ENCODE measurements at places on chromosomes 11 and 22.

GRCh38 chr11:120859552-120860295 is 164.2 kb upstream of the TBCEL start:
- no peak for DNase-seq

- no peak for DNase-seq
Measured at GRCh38 chr22:31083377-31083768, 2.3 kb downstream of the SMTN start.

- DNase-seq = no peak
Measured at GRCh38 chr11:109132539-109132938, 289.5 kb upstream of the C11orf87 start.

- DNase-seq = no peak
Measured at GRCh38 chr22:17284888-17285287, 65.7 kb upstream of the ADA2 start.

DNA sequence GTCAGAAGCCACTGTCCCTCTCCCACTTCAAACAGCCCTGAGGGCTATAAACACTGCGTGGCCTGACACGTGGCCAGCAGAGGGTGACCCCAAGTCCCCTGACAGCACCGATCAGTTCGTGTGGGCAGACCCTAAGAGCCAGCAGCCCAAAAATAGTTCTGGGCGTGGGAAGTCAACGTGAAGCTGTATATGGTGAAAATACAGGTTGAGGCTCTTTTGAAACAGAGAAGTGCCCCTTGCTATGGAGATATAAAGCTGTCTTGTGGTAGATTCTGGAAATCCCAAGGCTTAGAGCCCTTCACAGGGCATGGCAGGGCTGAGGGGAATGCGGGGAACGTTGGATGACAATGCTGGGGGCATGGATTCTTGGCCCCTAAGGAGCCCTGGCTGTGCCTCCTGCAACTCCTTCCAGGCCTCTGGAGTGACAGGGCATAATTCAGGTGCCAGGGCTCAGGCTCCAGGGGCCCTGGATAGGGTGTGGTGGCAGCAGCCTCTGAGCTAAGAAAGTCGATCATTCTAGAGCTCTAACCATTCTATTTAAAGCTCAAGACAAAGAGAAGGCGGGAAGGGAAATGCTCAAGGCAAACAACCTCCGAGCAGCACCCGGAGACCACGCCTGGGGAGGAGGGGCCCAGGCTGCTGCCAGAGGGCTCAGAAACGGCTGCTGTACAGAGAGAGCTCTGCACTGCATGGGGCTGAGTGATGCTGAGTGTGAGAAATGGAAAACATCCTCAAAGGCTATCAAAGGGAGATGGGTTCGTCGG is 60.4 kb upstream of the CD5 start:
- peak; percentile 68 for DNase-seq

DNA sequence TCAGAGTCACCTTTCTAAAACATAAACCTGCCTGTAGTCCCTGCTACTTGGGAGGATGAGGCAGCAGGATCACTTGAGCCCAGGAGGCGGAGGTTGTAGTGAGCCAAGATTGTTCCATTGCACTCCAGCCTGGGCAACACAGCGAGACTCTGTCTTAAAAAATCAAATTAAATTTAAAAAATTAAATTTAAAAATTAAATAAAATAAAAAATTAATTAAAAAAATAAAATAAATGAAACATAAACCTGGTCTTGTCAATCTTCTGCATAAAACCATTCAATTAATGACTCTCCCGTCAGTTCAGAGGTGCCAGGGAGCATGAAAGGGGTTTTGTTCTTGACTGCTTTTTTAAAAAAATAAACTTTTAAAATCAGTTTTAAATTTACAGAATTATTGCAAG is 48.6 kb downstream of the CCDC83 start:
- DNase-seq = no peak

GRCh38 chr11:267491-267994 is 10.7 kb upstream of the NLRP6 start:
- DNase-seq = no peak

DNA sequence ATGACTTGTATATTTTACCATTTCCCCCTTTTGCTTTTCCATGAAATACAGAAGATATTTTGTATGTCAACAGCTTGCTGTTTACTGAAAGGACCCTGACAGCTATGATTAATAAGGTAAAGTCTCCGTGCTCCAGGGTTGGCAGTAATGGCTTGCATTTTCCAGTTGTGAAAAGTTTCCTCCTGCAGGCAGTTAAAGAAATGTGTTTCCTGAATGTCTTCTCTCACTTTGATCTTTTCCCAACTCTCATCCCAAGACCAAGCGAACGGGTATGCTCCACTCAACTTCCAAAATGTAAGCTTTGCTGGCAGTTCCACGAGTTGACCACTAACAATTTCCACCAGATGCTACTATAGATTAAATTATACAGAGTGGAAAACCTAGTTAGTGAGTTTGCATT is 8.9 kb downstream of the FIBIN start:
- no peak for DNase-seq

GRCh38 chr22:44448271-44448830 is 49.7 kb downstream of the RTL6 start:
- no peak for DNase-seq

DNA sequence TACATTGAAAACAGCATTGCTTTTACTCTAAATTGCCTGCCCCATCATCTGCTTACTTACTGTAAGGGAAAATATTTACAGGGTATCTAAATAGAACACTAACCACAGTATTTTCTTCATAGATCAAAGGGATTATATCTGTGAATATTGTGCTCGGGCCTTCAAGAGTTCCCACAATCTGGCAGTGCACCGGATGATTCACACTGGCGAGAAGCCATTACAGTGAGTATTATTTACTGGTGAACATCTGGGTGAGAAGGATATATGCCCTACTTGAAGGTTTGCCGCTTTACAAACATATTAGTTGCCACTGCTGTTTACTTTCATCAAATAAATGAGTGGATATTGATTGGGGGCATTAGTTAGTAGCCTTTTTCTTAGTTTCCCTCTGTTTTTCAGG is 5.9 kb upstream of the CNTF start:
- DNase-seq = no peak

- DNase-seq = no peak
Measured at GRCh38 chr11:112889446-112889845, 71.8 kb upstream of the NCAM1 start.

- DNase-seq = no peak
Measured at GRCh38 chr11:103257360-103257759, 148.1 kb downstream of the DYNC2H1 start.

DNA sequence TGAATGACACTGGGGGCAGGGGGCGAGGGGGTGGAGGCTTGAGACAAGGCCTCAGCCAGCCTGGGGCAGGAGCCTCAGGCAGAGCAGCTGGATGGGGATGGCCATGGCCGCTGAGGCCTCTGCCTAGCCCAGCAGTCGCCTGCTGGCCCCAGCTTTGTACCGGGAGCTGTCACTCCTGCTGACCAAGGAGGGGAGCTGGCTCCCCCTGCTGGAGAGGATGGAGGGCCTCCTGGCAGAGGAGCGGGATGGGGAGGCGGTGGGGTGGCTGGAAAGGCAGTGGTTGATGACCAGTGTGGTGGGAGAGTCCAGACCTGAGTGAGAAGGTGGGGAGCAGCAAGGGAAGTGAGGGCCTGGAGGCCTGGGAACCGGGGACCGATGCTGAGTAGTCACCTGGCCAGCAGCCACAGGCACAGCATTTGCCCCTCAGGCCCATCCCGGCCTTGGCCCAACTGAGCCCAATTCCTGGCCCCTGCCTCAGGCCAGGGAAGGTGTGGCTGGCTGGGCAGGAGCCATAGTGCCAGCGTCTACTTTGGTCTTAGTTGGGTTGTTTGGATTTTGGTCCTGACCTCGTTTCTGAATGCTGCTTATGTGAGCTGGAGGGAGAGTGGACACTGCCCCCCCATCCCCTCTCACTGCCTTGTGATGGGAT is 6.0 kb upstream of the SUSD2 start:
- peak; percentile 40 for DNase-seq

GRCh38 chr11:22459048-22459447 is 120.9 kb downstream of the SLC17A6 start:
- no peak for DNase-seq

DNA sequence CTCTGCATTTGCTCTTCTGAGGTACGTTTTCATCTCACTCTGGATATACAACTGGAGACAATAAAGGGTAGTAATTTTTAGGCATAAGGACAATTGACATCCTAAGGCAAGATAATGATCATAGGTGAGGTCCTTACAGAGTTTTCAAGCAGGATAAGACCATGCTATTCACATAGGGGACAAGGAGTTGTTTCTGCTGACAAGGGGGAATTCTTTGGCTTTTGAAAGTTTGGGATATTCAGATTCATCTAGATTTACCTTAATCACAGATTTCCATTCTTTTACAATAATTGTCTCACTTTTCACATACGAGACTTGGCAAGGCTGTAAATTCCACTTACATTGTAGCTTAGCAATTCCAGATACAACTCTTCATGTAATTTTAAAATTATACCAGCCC is 256.2 kb downstream of the AASDHPPT start:
- no peak for DNase-seq

- no peak for DNase-seq
Measured at GRCh38 chr11:126268361-126268707, 361 bp downstream of the SRPRA start.

DNA sequence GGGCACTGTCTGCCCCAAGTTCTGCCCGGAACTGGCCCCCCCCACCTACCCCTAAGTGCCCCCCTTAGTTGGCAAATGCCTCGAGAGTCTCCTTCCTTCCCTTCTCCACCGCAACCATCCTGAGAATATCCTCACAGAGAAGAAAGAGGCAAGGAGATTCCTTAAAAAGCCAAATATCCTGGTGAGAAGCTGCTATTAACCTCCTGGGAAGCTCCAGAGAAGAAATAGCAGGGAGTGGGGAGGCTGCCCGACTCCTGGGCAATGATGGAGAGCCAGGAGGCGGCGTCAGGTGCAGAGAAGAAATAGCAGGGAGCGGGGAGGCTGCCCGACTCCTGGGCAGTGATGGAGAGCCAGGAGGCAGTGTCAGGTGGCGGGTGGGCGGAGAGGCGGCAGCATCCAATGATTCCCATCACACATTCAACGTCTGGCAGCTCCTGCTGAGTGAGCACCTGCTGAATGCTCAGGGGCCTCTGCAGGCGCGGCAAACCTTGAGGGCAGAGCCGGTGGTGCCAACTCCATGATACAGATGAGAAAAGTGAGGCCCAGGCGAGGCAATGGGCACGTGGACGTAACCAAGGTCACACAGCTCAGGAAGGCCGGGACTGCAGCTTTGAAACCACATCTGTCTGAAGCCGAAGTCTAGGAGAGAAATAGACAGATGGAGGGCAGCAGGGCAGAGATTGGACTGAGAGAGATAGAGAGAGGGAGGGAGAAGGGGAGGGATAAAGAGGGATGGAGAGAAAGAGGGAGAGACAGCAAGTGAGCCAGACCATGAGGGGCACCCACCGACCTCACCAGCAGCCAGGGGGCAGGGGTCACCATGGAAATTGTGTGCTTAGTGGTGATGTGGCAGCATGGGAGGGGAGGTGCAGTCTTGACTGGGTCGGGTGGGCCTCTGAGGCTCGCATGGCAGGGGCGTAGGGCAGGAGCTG is 58.3 kb downstream of the CYTH4 start:
- no peak for DNase-seq

DNA sequence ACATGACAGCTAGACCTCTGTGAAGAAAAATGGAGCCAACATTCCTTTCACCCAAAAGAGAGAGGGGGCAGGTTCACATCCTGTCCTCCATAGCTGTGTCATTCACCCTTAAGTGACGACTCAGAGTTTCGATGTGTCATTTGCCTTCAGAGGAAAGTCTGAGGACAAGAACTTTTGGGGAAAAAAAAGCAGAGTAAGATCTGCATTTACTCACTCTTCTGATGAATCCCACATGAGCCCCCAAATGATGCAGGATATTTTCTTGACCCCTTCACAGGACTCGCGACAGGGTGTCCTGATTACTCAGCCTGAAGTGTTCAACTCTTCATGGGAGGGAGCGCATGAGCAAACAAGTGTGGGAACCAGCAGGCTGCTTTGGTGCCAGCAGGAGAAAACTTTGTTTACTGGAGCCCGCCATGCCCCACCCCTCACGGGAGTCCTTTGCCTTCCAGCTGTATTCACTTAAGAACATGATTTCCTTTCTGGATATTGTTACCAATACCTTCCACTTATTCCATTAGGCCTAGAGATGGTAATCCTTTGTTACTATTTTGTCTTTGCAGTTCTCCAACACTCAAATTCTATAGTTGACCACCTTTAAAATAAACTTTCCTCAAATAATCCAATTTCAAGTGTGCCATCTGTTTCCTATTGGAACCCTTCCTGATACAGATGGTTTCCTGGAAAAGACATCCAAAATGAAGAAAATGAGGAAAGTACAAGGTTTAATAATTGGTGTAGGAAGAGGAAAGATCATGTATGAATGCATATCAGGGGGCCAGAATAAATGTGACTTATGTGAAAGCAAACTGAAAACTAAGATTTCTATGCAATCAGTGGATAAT is 729.8 kb downstream of the FAM181B start:
- DNase-seq = no peak

GRCh38 chr11:16015741-16016467 is 340.4 kb downstream of the SOX6 start:
- DNase-seq = no peak

GRCh38 chr11:104078245-104078644 is 41.8 kb downstream of the DDI1 start:
- no peak for DNase-seq

- no peak for DNase-seq
Measured at GRCh38 chr11:69918231-69918937, 99.2 kb upstream of the FGF3 start.

DNA sequence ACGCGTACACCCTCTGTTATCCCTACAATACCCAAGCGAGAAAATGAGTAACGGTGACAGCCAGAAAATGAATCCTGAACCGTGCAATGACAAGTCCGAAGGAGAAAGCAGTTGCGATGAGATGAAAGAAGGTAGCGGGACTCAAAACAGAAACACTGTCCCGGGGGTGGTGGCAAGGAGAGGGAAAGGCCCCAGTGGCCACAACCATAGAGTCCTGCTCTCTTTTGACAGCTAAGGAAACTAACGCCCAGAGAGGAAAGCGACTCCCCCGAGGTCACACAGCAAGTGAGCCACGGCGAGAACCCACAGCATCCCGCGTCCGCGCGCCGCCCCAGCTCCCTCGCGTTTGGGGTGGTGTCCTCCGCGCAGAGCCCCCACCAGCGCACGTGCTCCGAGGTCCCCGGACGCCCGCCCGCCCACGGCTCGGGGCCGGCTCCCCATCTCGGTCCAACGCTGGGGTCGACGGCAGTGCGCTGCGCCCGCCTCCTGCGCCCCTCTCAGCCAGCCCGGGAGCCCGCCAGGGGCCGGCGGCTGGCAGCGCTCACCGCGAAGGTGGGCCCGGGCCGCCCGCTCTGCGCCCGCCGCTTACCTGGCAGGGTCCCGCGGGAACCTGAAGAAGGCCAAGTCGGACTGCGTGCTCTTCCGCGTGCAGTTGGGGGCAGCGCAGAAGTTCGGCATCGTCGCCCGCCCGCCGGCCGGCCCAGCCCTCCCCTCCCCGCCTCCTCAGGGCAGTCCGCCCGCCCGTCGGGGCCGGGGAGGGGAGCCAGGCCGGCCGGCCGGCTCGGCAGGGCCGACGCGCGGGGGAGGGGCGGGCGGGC is 564 bp downstream of the THAP12 start:
- peak; percentile 16 for DNase-seq

GRCh38 chr11:123531325-123531724 is 101.3 kb downstream of the GRAMD1B start:
- no peak for DNase-seq

- DNase-seq = no peak
Measured at GRCh38 chr11:44746894-44747293, 20.1 kb downstream of the TSPAN18 start.

- no peak for DNase-seq
Measured at GRCh38 chr11:36177836-36178235, 111.4 kb downstream of the COMMD9 start.

GRCh38 chr22:48751539-48752437 is 1075.9 kb downstream of the BRD1 start:
- DNase-seq = no peak

Measured in activated T-helper 1 cell treated with anti-CD3 and anti-CD28 coated beads, Interleukin-2, amount 50 U/mL, for 16 hours (primary cell).